Activated naive CD8-positive, alpha-beta T cell treated with anti-CD3 and anti-CD28 coated beads, Interleukin-2, amount 10 ng/mL, durations not matched to agents 7 days and 5 days (primary cell): ENCODE measurements at places on chromosomes 13 and 19.

DNA sequence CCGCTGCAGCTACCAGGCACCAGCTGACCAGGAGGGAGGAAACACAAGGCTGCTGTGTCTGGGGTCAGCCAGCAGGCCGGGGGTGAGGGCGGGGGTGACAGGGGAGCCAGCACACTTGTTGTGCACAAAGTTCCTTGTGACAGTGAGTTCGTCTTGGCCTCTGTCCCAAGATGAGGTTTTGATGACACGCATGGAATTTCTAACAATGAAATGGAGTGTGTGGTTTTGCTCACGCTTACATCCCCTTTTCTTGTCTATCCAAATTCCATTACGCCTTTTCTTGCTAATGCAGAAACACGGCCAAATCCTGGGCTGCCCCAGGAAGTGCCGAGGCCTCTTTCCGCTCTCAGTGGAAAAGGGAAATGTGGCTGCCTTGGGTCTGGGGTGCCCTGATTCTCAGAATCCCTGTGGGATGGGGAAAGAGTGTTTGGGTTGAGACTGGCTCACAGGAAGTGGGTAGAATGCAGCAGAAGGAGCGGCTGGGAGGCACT is 73.8 kb downstream of the GADD45B start:
- no peak for DNase-seq

DNA sequence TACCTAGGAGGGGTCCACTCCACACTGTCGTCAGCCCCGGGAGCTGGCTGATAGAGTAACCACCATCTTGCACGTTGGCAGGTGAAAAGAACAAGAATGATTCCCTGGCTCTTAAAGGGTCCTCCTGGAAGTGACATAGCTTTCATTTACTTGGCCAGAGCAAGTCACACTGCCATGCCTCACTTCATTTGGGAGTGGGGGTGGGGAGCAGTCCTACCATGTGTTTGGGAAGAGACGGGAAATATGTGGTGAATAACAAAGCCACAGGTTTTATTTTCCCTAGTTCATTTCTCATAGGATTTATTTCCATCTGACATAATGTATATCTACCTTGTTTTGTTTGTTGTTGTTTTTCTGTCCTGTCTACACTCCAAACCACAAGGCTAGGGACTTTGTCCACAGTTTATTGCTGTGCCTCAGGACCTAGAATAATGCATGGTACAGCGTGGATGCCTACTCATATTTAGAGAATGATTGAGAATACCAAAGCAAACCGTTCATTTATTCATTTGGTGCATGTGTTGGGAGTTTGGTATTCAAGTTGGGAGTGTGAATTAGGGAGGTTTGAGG is 26.8 kb downstream of the UBAC2 start:
- DNase-seq, result no peak

GRCh38 chr13:110371550-110372465 is 64.7 kb downstream of the COL4A2 start:
- no peak for DNase-seq

- DNase-seq, result no peak
These were observed at the start of gene CACNG8 for GRCh38 chr19:53962887-53963431. CACNG8 (plus strand) TSS chr19:53962937.

- no peak for DNase-seq
These were observed 4.2 kb downstream of the RPS28 start for GRCh38 chr19:8325454-8325853.

GRCh38 chr19:2846180-2846894 is 5.1 kb downstream of the ZNF555 start:
- no peak for DNase-seq

DNA sequence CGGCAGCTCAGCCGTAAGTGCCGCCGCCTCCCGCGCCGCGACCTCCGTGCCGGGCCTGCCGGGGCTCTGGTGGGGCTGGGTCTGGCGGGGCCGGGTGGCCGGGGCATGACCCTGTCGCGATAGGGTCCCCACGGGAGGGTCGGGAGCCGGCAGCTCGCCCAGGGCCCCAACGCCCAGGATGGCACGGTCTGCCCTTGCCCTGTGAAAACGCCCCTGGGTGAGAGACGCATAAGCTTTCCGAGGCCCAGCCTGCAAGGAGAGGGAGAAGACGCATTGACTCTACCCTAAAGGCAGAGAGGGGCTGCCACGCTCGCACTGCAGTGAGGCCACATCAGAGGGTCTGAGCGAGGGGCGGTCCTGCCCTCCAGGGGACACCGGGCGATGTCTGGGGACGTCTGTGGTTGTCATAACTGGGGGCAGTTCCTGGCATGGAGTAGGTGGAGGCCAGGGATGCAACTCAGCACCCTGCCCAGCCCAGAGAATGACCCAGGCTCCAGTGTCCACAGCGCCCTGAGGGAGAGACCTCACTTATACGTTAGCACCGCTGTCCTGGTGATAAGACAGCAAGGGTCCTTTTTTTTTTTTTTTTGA is 539 bp downstream of the ZNF554 start:
- DNase-seq, result no peak
